ENCODE measurements at places on chromosomes 6 and 20.
A peak's percentile ranks its signal among the peaks of the same experiment; 100 is the strongest.

GRCh38 chr6:14252271-14252850, 134.8 kb downstream of the CD83 start:
- no peak for DNase-seq

DNA sequence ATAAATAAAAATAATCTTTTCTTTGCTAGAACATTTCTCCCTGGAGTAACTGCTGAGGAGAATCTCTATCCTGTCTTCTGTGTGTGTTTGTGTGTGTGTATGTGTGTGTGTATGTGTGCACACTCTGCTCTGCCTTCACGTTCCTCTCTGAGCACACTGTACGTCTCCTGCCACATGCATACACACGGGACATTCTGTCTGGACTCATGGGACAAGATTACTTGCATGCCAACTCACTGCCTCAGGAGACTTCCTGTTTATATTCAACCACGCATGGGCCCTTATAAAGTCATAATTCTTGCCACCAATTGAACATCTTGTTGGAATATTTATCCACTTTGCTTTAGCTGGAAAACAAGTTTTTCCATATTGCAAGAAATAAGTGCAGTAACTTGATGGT, 930.6 kb downstream of the KIF16B start:
- no peak for DNase-seq

DNA sequence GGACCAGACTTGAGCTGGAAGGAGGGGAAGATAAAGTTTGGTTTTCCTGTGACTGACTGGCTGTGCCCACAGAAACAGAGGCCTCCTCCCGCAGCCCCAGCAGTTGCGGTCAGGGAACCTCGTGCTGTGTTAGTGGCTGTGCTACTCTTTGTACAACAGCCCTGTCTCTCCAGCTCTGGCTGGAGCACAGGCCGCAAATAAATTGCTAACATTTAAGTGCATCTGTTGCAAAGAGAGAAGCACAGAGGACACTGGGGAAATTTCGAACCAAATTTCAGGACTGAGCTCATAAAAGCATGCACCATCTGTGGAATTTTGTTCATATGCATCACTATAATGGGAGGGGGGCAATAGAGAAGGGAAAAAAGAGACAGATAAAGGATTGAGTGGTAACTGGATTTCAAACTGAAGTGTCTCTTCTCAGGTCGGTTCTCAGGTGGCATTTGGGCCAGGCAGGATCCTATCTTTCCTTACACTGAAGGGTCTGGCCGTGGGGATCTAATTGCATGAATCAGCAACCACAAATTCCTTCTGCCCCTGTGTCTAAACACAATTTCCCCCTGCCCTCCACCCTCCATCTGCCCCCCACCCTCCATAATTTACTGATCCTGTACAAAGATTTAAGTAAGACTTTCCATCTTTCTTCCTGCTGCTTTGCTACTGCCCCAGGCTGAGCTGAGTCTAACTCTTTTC, 88.9 kb upstream of the ATXN1 start:
- peak; percentile 34 for DNase-seq

- DNase-seq: peak; percentile 32
Observed at GRCh38 chr6:167968091-167968490, 29.4 kb upstream of the KIF25 start.

DNA sequence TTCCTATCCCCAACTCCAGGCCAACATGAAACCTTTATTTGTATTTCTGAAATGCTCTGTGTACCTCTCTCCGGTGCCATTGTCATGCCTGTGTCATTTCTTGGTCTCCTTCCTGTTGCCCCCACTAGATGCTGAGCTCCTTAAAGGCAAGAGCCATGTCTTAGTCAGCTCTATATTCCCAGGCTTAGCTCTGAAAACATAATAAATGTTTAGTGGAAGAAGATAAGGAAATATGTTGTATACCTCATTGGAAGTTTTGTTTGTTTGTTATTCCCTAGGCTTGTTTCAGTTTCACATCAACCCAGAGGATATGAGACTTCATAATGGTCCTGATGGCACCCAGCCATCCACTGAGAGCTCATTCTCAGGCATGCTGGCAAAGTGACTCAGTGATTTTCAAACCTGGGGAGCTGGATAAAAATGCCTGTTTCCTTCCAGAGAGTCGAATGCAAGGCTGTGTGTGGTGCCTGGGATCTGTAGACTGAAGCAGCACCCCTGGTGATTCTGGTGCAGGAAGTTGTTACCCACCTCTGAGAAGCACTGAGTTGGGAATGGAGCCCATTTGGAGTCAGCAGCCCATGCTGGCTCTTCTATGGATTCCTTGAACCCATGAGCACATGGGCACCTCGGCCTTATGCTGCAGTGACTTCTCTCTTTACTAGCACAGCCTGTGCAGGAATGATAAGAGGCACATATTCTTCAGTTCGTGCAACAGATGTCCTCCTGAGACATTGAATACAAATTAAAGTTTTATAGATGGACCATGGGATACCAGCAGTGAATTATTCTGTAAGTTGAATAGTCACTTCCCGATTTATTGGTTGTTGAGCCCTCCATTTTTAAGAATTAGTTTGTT, 205.2 kb downstream of the FARS2 start:
- DNase-seq: no peak

DNA sequence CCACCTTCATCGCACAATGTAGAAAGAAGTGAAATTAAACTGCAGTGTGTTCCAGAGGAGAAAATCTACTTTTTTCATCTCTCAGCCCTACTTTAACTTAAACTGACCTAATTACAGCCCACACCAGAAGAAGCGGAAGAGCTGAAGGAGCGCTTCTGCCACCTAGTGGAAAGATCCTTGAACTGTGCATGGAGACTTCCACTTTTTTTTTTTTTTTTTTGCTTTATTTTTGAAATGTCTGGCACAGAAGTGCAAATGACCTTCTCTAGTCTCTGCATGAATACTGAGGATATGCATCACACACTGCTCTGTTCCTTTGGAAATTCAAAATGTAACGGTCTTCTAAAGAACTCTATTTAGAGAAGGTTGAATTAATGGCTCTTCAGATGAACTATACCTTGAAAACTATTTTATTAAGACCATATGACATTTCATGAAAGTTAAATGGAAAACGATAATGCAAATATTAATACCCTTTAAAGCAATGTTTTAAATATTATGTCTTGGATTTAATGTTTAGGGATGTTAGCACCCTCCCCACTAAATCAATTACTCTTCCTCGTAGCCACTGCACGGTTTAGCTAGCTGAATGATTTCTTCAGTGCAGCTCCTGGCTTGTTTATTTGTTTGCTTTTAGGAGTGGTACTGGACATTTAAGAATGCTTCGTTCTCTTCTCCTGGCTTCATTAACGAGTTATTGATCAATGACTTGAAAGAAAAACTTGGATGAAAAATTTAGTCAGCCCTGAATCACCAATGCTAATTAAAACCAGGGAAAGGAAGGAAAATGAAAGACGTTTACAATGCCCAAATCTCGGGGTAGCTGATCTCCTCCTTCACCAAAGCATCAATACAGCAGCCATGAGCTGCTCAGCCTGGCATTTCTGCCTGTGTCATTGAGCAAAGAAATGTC, 569.6 kb upstream of the GJE1 start:
- DNase-seq: peak; percentile 63

DNA sequence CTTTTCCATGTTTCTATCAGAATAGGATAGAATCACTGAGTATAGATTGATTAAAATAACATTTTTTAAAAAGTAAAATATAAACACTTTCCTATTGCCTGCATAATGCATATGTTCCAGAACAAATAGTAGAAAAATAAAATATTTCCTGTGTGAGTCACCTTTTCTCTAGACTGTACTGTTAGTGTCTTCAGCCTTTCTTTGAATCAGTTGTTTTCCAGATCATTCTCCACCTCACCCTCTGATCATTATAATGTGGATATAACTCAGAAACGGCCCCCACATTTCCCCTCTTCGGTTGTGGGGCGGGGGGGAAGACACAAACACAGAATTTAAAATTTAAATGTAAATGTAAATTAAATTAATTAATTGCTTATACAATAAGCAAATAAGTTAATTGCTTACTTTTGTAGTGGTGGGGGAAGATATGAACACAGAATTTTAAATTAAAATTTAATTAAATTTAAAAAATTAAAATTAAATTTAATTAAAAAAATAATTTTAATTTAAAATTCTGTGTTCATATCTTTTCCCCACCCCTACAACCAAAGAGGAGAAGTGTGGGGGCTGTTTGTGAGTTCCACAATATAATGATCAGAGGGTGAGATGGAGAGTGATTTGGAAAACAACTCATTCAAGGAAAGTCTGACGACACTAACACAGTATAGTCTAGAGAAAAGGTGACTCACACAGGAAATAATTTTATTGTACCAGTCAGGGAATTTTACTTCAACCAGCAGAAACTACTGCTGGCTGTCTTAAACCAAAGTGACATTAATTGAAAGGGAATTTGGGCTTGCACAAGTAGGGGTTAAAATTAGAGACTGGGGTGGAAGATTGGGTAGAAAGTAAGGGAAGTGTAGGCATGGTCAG, 37.1 kb upstream of the PROKR2 start:
- DNase-seq: peak; percentile 57

DNA sequence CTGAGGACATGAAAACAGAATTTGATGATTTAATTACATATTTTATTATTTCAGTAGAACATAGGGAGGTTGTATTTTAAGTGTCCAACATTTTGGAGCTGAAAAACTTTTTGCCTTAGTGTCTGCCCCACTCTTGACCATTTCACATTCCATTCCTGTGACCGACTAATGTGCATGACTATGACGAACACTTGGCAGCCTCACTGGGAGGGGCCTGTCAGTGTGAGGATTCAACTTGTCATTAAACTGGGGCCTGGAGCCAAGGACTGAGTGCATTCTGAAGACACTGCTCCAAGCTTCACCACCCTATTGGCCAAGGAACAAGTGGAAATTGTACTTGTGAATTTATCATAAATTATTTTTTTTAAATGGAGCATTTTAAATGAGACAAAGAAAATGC, 661.3 kb downstream of the BCKDHB start:
- DNase-seq: peak; percentile 23

All from urothelium cell line (cell line).